ENCODE measurements at places on chromosomes 5 and 9. TPM values are rescaled to one million over a fixed set of nuclear protein-coding genes. Genes with fewer than 3 reads are reported as not detected.

DNA sequence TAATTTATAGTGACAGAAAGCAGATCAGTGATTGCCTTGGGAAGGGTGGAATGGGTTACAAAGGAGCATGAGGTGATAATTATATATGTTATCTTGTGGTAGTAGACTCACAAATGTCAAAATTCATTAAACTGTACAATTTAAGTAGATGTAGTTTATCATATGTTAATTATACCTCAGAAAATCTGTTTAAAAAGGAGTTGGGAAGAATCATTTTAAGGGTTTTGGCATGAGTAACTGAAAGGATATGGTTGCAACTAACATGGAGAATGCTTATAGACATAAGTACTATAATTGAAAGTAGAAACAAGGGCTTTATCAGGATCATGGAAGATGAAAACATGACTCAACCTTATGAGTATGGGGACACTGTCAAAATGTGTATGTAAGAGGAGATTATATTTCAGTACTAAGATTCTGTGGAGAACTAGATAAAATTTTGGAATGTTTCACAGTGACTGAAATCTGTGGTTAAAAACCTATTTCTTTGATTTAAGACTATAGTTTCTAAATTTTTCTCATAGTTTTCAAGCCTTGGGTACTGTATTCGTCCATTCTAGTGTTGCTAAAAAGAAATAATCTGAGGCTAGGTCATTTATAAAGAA, 73.3 kb downstream of the FCHO2 start:
- no peak for DNase-seq

DNA sequence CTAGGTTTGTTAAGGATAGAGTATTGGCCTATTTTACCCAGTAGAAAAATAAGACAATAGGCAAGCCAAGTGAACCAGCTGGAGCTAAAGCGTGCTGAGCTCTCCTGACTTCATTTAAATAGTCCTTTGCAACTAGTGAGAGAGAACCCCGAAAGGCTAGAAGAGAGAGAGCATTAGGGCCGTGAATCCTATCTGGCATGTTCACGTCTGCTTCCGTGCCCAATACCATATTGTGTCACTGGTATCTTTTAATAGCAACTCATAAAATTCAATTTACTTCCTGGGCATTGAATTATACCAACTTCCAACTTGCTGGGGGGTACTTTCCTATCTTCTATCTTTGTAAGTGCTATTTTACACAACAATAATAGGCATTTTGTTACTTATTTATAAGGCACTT, 13.8 kb downstream of the DNAJC18 start:
- DNase-seq: no peak

DNA sequence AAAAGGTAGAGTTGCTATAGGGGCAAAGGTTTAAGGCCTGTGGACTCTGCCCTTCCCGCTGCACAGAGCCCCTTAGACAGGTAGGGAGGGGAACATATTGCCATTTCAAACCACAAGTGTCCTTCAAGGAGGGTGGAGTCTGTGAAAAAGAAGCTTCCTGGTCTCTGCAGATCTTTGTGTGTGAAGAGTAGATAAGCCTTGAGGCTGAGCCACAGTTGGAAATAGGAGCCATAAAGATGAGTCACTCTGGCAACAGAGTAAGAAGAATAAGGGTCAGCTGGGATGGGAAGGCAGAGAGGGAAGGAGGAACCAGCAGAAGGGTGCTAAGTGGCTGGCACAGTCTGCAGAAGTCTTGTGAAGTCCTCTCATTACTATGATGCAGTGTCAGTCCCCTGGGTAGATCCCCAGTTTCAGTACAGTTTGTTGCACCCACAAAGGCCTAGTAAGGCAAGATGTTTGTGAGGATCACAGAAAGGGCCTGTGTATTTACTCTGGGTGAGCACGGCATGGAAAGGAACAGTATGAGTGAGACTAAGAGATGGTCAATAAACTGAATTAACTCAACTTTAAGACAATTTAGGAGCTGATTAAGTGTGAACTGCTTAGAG, 18.1 kb downstream of the GRXCR2 start:
- no peak for DNase-seq

- no peak for DNase-seq
Measured at GRCh38 chr5:2732850-2733249, 18.6 kb downstream of the IRX2 start.

DNA sequence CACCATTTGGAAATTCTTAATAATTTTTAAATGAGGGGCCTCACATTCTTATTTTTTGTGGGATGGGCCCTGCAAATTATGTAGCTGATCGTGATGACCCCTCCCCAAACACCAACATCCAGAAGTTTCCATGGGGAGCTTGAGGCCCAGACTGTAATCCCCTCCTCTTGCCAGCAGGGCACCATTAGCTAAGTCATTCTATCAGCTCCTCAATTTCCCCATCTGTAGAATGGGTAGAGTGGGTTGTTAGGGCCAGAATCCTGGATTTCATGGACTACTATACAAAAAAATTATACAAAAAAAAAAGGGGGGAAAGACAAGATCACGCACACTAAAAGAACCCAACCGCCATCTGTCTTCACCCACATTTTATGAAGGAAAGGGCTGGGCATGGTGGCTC, 38.4 kb downstream of the SHB start:
- DNase-seq: no peak

DNA sequence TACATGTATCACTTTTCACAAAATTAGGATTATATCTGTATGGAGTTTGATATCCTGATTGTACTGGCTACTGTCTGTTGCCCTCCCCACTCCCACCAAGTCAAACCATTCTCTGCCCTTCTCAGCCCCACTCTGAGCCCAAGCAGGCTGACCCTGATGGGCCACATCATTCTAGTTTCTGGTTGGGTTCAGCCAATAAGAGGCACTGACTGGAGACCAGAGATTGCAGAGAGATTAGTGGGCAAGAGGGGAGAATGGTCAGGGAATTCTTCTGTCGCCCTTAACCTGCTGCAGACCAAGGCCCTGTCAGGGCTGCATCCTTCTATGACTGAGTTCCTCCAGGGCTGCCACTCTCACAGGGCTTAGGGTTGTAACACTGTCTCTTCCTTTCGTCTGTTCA, 2.7 kb downstream of the HSPB3 start:
- DNase-seq: peak; percentile 10

GRCh38 chr5:111781200-111781599, 24.2 kb upstream of the NREP start:
- peak; percentile 29 for DNase-seq

DNA sequence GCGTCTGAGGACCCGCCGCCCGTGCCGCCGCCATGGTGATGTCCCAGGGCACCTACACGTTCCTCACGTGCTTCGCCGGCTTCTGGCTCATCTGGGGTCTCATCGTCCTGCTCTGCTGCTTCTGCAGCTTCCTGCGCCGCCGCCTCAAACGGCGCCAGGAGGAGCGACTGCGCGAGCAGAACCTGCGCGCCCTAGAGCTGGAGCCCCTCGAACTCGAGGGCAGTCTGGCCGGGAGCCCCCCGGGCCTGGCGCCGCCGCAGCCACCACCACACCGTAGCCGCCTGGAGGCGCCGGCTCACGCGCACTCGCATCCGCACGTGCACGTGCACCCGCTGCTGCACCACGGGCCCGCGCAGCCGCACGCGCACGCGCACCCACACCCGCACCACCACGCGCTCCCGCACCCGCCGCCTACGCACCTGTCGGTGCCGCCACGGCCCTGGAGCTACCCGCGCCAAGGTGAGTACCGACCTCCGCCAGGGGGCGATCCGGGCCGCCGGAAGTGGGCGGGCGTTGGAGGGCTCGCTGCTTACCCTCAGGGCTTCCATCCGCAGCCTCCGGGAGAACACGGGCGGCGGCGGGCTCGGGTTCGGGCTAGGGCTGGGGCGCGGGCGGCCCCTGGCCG, 8.5 kb downstream of the PRR7 start:
- DNase-seq: peak; percentile 78

GRCh38 chr9:6877671-6878161, 119.9 kb downstream of the KDM4C start:
- no peak for DNase-seq

DNA sequence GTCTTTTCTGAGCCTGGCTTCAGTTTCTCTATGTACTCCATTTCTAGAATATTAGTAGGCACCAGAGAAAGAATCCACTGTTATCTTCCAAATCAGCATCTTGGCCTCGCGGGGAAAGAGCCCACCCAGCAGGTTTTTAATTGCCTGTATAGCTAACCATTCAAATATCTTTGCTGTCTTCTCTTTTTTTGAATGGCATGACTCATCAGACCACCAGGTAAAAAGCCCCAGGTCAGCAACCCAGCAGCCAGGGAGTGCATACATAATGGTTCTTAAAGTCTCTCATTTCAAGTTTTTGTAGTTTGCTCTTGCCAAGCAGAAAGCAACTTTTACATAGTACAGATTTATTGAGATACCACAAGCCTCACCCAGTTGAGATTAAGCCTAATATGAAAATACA, 50.7 kb downstream of the TMEM167A start:
- no peak for DNase-seq

DNA sequence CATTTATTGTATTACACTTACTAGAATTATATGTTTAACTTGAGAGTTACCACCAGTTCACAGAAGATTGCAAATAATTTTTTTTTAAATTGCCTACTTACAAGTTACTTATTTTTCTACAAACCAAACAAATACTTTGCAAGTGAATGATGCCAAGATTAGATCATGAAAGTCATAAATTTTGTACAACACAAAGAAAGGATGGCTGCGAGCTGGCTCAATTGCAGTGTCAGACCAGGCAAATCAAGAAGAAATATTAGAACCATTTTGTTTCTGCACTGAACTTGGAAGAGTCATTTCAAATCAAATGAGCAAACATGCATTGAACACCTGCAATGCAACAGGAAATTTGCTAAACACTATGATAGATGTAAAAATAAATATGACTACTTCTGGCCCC, 97.3 kb downstream of the PLCXD3 start:
- DNase-seq: no peak

DNA sequence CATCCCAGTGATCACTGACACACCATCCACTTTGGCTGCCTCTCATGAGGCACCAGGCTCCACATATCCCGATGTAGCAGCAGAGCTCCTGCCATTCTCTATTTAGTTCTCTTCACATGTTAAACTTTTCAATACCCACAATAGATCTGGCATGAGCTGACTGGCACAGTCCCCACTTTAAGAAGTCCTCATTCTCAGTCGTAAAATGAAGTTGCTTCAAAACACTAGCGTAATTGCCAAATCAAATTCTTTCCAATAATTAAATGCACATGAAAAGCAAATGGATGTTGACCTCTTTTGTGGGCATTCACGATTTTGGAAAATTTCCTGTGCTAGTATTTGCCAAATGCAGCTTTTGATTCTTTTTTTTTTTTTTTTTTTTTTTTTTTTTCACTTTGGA, 32.4 kb downstream of the HAPLN1 start:
- no peak for DNase-seq

GRCh38 chr5:133245191-133246052, 193.6 kb downstream of the HSPA4 start:
- peak; percentile 49 for DNase-seq

DNA sequence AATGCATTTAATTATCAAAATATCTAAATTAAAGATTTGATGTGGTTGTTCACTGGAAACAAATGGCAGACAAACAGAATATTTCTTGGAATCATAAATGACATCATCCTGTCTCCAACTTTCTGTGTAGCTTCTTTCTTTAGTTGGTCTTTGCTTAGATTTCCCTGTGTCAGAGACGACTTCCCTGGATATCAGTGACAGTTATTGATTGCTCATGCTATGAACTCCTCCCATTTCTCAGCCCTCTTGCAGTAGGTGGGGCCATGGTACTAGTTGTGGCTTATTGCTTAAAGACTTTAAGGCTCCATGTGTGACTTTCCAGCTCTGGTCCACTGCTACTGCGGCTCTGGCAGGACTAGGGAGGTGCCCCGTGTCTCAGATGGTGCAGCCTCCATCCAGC, 592.6 kb downstream of the MTRR start:
- DNase-seq: no peak

- DNase-seq: no peak
Measured at GRCh38 chr5:72634444-72634843, 127.2 kb upstream of the ZNF366 start.

- DNase-seq: no peak
Measured at GRCh38 chr9:75669721-75670120, 220.8 kb upstream of the PCSK5 start.

DNA sequence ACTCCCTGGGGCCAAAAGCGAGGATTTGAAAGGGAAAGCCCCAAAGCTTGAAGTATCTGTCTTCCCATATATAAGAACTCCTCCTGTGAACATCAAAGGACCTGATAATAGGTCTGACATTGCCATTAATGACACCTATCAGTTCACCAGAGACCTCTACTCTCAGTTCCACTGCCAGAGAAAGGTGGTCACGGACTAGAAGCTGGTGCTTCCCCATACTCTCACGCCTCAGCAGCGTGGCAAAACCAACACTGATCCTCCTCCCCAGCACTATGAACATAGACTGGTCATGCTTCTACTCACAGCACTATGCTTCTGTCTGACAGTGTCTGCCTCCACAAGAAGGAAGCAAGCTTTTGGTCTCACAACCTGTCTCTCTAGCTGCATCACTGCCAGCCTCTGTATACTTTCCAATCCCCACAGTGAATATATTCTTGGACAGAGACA, 37.9 kb downstream of the NRG2 start:
- DNase-seq: no peak

DNA sequence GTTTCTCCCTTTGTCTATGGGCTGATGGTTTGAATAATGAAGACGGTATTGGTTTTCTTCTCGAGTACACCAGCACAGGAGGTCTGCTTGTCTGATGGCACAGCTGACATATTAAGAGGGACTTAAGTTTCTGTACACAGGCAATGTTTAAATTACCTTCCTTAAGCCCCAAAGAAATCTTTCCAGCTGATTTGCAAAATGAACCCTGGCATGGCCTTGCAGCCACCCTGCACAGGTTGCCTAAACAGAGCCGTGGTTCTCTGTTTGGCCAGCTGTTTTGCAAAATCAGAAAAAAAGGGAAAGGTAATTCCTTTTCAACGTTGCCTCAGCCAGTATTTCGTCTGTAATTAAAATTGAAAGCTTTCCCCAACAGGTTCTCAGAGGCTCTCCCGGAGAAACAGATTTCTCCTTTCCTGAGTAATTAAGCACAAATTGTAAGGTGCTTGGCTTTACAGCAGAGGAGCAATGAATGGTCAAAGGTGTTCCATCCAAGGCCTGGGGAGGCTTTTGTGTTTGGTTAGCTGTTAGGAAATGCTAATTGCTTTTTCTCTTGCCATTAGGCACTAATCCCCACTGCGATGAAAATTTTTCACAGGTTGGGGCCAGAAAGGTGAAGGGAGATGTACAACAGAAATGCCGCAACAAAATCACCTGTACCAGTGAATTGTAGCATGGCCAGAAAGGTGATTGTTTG, 138.9 kb downstream of the RASEF start:
- DNase-seq: no peak

- no peak for DNase-seq
Measured at GRCh38 chr5:6903934-6904333, 190.7 kb downstream of the TENT4A start.

The SMARCA2 gene
- 69.5 TPM for total RNA-seq

The NSG2 gene
- total RNA-seq: not detected

The GLIPR2 gene
- 4.1 TPM for total RNA-seq

The STING1 gene
- 10.3 TPM for total RNA-seq

The LPCAT1 gene
- 4.8 TPM for total RNA-seq

The ECM2 gene
- total RNA-seq: 9.7 TPM

The GPR150 gene
- 0.59 TPM for total RNA-seq

The TMEM174 gene
- total RNA-seq: not detected

The FAM163B gene
- not detected for total RNA-seq

The AMBP gene
- 3.2 TPM for total RNA-seq

The SPATA31E1 gene
- total RNA-seq: not detected

The CMBL gene
- 46.7 TPM for total RNA-seq

The PCDHA11 gene
- not detected for total RNA-seq

The IL4 gene
- not detected for total RNA-seq

Measured in gastrocnemius medialis (tissue), 4 donors.